Fibroblast of skin of left biceps (primary cell): ENCODE measurements at places on chromosomes 1 and 21.
A peak's percentile ranks its signal among the peaks of the same experiment; 100 is the strongest.

GRCh38 chr1:57868239-57868638 is 444.4 kb upstream of the DAB1 start:
- DNase-seq, result no peak

GRCh38 chr1:18866846-18867245 is 7.4 kb upstream of the TAS1R2 start:
- DNase-seq, result no peak

DNA sequence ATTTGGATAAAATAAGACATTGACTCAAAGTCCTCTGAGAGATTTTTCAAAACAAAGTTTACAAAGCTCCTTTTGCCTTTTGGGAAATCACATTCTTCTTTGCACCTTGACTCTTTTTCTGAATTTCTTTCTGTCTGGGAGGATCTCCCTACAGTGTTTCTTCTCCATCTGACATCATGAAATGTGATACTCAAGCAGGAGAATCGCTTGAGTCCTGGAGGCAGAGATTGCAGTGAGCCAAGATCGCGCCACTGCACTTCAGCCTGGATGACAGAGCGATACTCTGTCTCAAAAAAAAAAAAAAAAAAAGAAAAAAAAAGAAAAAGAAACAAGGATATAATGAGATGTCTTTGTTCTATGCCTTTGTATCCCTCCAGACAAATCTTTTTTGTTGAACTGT is 13.3 kb upstream of the GRIK1 start:
- DNase-seq, result no peak

GRCh38 chr1:75053207-75053606 is 81.0 kb upstream of the LHX8 start:
- no peak for DNase-seq

- DNase-seq, result peak; percentile 53
These were observed 11.4 kb downstream of the NEK7 start for GRCh38 chr1:198168227-198168626.

DNA sequence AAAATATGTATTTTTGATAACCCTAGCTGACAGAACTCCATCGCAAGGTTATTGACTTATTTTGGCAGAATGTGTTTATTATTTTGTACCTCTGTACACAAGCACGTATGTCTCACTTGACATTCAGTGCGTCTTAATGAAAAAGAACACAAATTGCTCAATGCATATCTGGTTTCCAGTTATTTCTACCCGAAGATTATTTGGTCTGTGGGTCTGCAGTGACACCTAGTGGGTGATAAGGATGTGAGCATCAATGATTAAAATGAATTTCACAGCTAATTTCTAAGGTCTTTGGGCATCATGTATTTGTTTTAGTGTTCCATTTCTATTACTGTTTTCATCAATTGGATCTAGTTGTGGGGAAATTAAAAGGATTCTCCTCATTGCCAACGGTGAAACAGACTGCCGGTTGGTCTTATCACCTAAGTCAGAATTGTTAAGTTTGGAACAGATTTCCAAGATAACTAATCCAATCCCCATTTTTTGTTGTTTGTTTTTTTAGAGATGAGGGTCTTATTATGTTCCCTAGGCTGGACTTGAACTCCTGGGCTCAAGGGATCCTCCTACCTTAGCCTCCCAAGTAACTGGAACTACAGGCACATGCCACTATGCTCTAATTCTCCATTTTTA is 13.9 kb downstream of the DDX20 start:
- peak; percentile 43 for DNase-seq

- DNase-seq, result no peak
These were observed 7.4 kb downstream of the PLEKHM2 start for GRCh38 chr1:15691434-15692032.

- DNase-seq, result no peak
These were observed 26.9 kb downstream of the SOD1 start for GRCh38 chr21:31686272-31686915.

DNA sequence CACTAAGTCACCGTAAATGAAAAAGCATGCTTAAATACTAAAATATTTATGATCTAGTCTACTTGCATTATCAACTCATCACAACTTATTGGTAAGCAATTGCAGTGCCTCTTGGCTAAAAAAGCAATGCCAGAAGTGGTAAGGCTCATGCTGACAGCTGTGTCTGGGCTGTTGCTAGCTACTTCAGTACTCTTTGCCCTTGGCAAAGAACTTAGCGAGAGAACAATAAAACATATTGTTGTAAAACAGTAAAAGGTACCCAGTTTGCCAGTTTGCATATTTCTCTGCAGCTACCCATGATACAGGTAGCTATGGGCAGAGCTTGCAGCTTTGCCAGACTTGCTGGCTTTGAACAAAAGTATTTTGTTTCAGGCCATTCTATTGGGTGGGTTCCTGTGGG is 73.1 kb downstream of the ATP6V1G3 start:
- no peak for DNase-seq

GRCh38 chr1:27591622-27592021 is 12.3 kb downstream of the AHDC1 start:
- no peak for DNase-seq

GRCh38 chr1:39117899-39118450 is 86.5 kb upstream of the MACF1 start:
- no peak for DNase-seq

DNA sequence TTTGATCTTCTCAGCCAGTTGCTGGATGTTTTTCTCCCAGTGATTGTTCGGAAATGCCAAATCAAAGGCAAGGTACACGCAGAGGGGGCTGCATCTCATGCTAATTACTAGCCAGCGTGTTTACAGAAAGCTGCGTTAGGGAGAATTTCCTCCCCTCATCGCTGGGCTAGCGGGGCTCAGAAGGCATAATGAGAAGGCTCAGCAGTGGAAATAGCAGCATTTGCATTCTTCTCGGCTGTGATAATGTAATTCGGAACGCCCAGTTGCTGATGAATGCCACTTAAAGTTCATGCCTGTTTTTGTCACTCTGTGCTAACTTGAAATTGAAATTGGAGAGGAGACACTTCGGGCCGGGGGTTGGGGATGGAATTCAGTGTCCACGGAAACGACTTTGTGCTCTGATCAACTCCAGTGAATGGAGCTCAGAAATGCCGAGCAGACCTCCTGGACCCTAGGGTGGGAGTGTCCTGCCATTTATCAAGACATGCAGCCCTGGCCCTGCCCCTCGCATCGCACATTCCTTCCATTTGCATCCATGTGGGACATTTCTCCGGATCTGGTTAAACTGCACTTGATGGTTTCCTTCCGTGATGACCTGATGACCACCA is 313.4 kb upstream of the C1orf174 start:
- DNase-seq, result no peak

DNA sequence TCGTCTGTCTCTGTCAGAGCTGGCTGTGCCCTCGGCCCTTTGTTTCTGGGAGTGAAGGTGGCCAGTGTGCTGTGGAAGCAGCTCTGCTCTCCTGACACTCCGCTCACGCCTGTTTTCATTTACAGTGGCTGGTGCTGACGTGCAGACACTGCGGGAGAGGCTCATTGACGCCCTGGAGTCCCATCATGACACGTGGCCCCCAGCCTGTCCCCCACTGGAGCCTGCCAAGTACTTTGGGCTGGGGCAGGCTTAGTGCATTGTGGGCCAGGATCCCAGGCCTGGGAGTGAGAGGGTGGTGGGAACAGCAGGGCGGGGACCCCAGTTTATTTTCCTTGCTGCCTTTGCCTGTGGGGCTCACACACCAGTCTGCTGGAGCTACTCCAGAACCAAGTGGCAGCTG is 21.1 kb downstream of the QSOX1 start:
- no peak for DNase-seq

- no peak for DNase-seq
These were observed 6.9 kb downstream of the IL10RB start for GRCh38 chr21:33273044-33273443.

GRCh38 chr1:53308506-53308905 is 19.4 kb downstream of the LRP8 start:
- no peak for DNase-seq

GRCh38 chr1:181623850-181624249 is 140.5 kb downstream of the CACNA1E start:
- no peak for DNase-seq

DNA sequence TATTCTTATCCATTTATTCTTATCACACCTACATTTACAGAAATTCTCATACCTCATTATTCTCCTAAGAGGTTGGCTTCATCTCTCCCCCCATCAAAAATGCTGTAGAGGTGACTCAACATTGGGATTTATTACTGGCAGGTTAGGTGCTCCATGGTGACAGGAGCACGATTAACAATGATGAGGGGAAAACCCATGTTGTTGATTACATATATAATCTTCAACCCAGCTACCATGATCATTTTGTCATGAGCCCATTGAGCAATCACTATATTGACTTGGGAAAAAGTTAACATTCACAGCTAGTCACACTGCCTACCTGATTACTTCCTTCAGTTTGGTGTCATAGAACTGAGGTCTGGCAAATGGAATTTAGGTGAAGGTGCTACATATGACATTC is 712.1 kb upstream of the CHRM3 start:
- DNase-seq, result no peak

- no peak for DNase-seq
These were observed 343.2 kb downstream of the DPYD start for GRCh38 chr1:97577613-97578012.
